Right hindlimb (tissue), 1 donor: ENCODE measurements at places on chromosomes 5 and 9.

- no peak for DNase-seq
Observed at GRCh38 chr9:91160181-91160580, 201.5 kb downstream of the AUH start.

- DNase-seq, result no peak
Observed at GRCh38 chr5:109249126-109249525, 160.6 kb downstream of the PJA2 start.

DNA sequence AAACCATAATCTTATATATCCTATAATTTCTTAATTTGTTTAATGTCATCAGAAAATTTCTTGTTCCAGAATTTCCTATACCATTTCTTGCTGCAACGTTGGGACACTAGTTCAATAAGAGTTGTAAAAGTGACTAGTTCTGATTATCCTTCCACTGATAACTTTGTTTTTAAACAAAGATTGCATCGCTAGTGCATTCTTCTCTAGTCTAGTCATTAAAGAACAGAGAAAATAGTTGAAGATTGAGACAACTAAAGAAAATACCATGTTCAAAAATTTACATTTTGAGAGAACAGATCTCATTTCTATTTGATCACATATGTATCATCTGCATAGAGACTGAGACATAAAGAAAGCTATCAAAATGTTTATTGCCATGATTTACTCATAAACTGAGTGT, 1888.2 kb downstream of the EFNA5 start:
- no peak for DNase-seq

DNA sequence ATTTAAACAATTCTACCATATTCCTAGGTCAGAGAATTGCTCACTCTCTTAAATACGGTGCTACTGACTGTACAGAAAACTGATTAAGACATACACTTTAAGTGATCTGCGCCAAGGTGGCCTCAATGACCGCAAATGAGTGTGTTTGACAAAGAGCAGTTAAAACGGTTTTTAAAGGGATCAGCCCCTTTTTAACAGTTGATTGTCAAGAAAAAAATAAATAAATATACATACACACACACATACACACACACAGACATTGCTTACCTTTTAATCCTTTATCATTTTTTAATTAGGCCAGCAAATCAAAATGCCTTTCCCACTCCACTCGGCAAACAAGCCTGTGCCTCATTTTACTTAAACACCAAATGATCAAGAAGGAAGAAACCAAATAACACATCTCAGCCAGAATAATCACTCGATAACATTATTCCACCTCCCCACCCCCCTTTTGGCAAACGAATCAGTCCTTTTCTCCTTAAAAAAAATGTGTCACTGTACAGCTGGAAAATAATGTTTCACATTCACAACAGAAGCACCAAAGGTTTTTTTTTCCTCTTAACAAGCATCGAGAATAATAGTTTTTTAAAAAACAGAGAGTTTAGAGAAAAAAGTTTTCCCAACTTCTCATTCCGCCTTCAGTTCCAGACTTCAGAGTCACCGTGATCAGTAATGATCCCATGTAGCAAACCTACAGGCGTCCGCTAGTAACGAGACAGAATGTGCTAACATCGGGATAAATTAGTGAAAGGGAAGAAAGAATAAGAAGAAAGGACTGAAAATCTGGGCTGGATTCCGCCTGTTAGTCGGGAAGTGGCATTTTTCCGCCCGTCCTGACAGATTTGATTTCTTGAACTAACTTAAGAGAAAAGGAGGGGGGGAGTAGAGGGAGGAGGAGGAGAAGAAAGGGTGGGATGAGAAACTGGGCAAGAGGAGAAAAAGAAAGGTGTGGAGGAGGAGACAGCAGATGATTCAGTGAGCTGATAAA, at the start of gene ZNF608:
Gene ZNF608, minus strand, starts transcription at position 712 of the 988 bp plus-strand sequence. CDS start 1,650 bp downstream, outside the sequence.
- peak; percentile 81 for DNase-seq

- no peak for DNase-seq
Observed at GRCh38 chr9:79023134-79023580, 548.6 kb upstream of the TLE4 start.

DNA sequence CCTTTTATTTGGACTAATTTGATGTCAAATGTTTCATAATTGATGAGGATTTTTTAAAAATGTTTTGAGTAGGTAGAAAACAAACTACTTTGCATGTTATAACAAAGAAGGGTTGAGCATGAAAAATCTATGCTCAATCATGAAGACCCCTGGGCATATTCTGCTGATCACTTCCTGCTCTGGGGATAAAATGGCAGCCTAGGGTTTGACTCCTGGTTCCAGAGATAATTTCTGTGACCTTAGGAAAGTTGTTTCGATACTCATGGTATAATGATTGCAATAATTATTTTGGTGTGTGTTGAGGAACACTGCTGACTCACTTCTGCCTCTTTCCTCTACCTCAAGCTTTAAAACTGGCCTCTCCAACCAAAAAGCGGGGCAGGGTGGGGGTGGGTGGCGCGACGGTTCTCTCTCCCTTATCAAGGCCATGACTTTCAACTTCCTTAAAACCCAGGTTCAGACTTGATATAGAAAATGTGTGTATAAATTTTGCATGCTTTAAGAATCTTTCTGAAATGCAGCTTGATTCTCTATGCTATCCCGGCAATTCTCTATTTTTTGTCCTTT, 6.0 kb upstream of the PIP5K1B start:
- DNase-seq, result no peak

DNA sequence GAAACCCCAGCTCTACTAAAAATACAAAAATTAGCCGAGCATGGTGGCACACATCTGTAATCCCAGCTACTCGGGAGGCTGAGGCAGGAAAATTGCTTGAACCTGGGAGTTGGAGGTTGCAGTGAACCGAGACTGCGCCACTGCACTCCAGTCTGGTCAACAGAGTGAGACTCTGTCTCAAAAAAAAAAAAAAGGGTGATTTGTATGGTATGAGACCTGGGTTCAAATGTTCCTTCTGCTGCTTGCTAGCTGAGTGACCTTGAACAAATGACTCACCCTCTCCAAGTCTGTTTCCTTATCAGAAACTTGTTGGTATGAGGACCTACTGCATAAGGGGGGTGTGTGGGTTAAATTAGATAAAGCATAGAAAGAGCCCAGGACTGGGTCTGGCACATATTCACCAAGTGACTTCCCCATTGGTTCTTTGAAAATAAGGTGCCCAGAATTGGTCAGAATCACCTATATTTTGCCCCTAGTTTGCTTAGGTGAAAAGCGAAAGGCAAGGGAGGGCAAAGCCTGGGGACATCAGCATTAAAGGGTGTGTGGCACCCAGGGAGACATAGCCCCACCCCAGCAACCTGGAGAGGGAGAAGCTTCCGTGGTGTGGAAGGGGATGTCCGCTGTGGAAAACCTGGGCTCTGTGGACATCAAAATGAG, 9.9 kb downstream of the SLC25A25 start:
- DNase-seq, result no peak

DNA sequence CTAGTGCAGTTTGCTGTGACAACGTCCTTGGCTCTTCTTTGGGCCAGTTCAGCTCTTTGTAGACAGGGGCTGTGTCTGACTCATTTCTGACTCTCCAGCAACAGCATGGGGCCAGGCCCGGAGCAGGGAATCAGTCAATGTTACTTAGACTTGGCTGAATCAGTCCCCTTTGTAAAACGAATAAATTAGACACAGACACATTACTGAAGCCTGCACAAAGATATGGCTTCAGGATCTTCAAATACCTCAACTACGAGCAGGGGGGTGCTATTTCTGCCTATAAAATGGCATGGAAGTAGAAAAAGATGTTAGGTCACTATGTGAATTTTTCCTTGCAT, 204.7 kb downstream of the TTLL11 start:
- no peak for DNase-seq

- no peak for DNase-seq
Observed at GRCh38 chr5:36943584-36943983, 67.0 kb downstream of the NIPBL start.

DNA sequence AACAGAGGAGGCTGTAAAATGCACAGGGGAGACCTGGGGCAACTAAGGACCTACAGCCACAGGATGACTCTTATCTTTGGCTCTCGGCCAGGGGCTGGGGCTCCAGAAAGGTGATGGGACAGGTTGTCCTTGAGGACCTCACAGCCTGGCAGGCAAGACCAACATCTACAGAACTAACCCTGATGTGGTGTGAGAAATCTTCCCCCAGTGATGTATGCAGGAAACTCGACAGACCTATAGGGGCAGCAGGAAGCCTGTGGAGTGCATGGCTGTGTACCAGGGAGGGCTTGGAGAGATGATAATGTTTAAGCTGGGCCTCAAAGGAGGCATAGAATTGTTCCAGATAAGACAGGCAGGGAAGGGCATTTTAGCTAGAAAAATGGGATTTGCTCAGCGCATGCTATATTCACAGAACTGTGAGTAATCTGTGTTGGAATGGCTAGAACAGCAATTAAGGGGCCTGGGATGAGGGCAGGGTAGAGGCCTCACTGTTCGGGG, 68.5 kb upstream of the SLC25A51 start:
- DNase-seq, result no peak

DNA sequence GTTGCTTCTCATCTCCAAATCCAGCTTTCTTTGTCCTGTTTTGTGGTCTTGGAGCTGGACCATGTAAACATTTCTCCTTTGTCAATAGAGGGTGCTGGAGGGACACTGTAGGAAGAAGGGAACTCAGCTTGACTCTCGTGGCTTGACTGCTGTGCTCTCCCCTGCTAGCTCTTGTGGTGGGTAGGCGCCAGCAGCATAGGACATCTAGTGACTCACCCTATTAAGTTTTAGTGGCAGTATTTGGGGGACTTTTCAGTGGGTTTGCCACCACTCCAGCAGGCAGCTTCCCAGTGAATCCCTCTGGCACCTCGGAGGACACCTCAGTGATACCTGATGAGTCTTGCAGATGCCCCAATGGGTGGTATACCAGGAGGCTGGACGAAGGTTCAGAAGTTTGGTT, 97.8 kb downstream of the TSSK1B start:
- DNase-seq, result no peak

- DNase-seq, result peak; percentile 27
Observed at GRCh38 chr5:112005623-112005930, 248.6 kb upstream of the NREP start.

DNA sequence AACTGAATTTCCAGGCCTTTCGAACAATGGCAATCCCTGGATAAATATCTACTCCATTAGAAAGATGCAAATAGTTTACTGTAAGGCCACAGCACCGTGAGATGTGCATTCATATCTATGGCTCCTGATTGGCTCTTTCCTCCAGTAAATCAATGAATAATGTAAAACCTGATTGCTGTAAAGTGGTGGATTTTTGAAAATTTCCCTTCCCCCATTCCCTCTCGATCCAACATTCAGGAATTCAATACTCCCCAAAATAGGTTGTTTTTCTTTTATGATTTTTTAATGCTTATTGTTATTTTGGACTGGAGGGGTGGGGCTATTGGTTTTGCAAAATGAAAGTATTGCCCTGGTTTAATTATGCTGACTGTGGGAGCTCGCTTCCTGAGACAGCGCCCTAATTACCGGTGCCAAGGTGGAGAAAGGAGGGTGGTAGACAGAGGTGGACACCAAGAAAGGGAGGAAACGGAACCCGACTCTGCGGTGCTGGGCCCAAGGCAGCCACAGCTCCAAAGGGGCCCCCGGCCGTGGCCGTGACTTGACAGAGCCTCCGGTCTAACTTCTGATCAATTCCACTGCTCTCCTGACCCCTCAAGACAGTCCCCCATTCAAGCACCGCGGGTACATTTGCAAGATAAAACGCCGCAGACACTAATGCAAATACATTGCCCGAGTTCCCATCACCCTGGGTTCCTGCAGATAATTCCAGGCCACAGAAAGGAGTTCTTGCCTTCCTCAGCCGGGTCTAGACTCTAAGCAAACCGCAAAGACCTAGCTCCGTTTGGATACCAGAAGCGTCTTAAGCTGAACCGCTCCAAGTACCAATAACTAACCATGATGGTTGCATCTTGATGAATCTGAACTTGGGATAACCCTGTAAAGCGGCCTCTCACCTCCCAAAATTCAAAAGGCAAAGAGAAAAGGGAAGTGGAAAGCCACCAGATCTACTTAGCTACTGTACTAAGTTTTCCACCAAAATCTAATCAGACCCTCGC, 211.2 kb downstream of the MEF2C start:
- peak; percentile 16 for DNase-seq

GRCh38 chr5:40957048-40957447, 47.8 kb downstream of the C7 start:
- DNase-seq, result no peak

DNA sequence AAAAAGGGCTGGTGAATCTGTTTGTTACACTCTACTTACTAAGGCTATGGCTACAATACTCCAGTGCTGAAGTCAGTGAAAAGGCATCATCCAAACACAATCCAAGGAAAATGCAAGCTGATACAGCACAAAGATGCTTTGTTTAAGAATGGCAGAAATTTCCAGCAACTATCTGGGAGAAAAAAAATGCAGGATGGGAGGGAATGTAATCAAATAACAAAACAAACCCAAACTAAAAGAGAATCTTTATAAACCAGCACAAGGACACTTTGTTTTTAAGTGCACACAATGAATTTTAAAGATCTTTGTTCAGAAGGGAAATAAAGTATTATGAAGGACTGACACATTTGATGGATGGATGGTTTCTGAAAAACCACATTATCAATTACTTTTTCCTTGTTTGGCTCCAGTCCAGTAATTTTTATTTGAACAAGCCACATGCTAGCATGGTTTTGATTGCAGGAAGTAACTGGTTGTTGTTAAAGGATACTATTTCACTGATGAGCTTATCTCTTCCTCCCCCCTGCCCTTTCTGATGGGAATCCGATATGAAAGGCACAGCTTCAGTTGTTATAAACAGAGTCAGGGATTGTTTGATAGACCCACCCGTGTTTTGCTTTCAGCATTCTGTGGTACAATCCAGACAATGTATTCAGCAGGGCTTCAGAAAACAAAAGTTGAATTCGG, 12.1 kb upstream of the TLE4 start:
- DNase-seq, result no peak

GRCh38 chr5:153866176-153866575, 172.5 kb downstream of the FAM114A2 start:
- DNase-seq, result no peak

DNA sequence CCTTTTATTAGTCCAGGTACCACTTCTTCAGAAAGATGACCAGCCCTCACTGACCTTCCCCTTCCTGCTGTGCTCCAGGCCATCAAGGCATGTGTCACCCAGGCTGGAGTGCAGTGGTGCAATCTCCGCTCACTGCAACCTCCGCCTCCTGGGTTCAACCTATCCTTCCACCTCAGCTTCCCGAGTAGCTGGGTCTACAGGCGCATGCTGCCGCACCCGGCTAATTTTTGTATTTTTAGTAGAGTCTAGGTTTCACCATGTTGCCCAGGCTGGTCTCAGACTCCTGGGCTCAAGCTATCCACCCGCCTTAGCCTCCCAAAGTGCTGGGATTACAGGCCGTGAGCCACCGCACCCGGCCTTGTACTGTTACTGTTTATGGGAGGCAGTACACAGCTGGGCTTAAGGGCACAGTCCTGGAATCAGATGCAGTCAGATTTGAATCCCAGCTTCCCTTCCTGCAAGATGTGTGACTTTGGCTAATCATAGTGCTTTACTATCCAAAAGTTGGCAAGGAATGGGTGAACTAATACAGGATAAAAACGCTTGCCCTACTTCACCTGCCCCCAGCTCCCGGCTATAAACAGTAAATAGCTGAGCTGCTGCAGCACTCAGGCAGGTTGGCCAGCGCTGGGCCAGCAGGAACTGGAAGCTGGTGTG, 483 bp upstream of the EIF4EBP3 start:
- no peak for DNase-seq
